Adipocyte (in vitro differentiated cells): ENCODE measurements at places on chromosomes 13 and 19.

DNA sequence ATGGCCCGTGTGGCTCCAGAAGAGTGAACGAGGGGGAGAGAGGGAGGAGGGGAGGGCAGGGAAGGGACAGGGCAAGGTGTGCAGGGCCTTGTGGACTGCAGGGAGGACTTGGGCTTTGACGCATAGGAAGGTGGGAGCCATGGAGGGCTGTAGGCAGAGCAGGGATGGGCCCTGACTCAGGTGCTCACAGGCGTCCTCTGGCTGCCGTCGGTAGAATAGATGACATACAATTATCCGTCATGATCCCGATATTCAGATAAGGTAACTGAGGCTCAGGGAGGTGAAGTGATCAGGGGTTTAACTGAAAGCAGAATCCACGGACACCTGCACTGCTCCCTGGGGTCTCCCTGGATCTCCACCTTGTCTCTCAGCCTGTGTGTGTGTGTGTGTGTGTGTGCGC lies 3.4 kb downstream of the C3 start:
- no peak for DNase-seq

- no peak for DNase-seq
Measured at GRCh38 chr19:49896863-49897621, at the start of gene IL4I1. TSS of gene IL4I1 (minus strand) at chr19:49896887. CDS start at chr19:49896160, 727 bp downstream.

DNA sequence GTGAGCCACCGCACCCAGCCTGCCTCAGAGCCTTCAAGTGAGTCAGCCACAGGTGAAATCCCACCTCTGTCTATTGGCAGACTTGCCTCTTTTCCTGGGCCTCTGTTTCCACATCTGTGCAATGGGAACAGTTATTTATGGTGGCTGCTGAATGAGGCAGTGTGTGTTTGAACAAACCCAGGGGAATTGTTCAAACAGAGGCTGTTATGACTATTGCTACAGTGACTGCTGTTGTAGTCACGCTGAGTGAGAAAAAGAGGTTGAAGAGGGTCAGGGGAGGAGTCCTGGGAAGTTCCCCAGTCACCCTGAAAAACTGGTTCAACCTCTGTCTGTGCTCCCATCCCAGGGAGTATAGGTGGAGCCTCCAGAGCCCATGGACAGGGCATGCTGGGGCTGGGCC lies at the start of gene CEACAM19:
CEACAM19 (plus strand) TSS at position 83 of the 400 bp plus-strand sequence. CDS start 450 bp downstream, outside the sequence.
- no peak for DNase-seq

DNA sequence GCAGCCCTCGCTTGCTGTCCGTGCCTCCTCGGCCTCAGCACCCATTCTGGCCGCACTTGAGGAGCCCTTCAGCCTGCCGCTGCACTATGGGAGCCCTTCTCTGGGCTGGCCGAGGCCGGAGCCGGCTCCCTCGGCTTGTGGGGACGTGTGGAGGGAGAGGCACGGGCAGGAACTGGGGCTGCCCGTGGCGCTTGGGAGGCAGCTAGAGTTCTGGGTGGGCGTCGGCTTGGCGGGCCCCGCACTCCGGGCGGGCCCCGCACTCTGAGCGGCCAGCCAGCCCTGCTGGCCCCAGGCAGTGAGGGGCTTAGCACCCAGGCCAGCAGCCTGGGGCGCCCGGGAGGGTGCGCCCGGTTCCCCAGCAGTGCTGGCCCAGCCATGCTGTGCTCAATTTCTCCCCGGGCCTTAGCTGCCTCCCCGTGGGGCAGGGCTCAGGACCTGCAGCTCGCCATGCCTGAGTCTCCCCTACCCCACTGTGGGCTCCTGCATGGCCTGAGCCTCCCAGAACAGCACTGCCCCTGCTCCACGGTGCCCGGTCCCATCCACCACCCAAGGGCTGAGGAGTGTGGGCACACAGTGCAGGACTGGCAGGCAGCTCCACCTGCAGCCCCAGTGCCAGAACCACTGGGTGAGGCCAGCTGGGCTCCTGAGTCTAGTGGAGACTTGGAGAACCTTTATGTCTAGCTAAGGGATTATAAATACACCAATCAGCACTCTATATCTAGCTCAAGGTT lies 240.0 kb upstream of the PRR20A start:
- no peak for DNase-seq

GRCh38 chr19:31821346-31821745 lies 472.1 kb upstream of the TSHZ3 start:
- no peak for DNase-seq

DNA sequence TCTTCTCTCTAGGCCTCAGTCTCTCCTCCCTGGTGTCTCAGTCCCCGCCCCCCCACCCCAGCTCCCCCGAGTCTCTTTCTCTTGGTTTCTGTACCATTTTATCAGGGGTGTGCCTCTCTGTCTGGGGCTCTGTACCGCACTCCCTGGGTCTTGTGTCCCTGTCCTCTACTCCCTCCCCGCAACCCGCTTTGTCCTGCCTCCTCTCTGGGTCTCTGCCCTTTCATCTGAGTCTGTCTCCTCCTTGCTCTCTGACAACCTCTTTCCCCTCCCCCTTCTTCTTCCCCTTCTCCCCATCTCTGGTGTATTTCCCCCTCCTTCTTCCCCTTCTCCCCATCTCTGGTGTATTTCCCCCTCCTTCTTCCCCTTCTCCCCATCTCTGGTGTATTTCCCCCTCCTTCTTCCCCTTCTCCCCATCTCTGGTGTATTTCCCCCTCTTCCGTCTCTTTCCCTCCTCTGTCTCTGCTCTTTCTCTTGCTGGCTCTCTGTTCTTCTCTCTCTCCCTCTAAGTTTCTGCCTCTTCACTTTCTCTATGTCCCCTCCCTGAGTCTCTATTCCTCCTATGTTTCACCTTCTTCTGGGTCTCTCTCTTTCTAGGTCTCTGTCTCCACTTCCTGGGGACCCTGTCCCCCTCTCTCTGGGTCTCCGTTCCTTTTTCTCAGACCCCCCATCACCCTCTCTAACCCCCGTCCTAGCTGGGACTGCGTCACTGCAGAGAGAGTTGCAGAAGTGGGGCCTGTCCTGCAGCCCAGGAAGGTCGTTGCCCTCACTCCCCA lies 2.2 kb upstream of the KCNC3 start:
- DNase-seq = no peak

DNA sequence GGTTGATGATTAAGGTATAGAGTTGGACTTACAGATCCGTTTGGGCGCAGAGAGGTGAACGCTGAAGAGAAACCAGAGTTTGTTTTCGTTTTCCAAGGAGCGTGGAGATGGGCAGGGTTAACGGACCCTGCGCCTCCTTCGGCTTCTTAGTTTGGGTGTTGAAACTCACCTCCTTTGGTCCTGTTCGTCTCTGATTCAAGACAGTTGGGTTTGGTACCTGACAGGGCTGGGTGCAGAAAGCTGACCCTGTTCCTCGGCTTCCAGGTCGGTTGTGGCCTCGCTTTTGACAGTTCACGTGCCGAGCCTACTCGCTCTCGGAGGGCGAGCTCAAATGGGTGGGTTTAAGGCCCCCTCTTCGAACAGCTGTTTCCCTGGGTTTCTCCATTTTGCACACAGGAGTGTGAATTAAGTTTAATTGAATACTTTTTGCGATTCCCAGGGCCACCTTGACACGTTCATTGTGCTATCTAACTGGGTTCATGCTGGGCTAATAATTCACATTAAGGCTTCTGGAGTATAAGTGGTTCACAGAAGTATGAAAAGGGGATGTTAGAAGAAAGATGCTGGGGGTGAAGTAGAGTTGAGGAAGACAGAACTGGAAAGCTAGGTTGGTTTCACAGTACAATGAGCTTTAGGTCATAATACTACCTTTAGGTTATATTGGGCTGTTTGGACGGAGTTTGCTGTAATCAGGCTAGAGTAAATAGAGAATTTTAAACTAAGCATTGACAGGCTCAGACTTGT lies 638 bp downstream of the USPL1 start:
- peak; percentile 54 for DNase-seq

DNA sequence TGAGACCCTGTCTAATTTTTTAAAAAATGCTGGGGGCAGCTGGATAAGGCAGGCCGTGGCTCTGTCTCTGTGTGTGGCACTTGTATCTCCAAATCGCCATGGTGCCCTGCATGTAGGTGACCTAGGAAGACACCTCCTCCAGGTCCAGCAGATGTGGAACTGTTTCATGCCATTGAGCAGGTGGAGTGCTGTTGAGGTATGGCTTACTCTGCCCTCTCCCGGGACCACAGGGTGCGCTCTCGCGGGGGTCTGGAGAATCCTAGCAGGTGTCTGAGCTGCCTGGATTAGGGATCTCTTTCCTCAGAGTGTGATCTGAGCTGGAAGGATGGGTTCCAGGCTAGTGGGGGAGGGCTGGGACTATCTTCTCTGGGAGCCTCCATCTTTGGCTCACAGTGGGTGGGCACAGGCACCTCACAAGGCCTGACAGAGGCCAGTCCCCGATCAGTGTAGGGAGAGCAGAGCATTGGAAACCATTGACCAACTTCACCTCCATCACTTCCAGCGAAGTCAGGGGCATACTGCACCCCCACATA lies 67.7 kb upstream of the TM9SF2 start:
- DNase-seq = no peak

- no peak for DNase-seq
Measured at GRCh38 chr13:60869225-60869624, 472.2 kb downstream of the TDRD3 start.

GRCh38 chr13:109162248-109163036 lies 533.0 kb downstream of the MYO16 start:
- DNase-seq = no peak

DNA sequence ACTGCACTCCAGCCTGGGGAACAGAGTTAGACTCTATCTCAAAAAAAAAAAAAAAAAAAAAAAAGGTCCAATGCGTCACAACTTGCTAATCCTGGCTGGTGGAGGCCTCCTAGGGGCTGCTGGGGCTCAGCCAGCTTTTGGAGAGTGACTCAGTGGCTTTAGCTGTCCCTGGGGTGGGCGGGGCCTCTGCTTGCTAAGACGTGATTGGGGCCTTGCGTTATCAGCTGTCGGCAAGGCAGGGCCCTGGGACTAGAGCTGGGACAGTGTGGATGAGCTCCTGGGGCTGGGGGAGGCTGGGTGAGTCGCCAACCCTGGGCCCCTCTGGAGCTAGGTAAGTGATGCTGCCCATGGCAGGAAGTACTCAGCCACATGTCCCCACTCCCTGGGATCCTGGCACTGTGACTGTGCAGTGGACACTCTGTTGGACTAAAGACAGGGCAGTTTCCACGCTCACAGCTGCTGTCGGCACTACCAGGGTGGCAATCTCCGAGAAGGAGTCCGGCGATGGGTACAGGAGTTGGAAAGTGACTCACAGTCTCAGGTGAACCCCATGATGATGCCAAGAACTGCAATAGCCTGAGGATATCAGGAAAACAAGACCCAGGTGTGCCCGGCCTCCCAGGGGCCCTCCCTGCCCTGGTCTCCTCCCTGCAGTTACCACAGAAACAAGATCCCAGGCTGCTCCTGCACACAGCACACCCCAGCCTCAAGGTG lies 32.2 kb downstream of the F2RL3 start:
- peak; percentile 52 for DNase-seq

GRCh38 chr13:66586489-66586888 lies 643.6 kb downstream of the PCDH9 start:
- no peak for DNase-seq

DNA sequence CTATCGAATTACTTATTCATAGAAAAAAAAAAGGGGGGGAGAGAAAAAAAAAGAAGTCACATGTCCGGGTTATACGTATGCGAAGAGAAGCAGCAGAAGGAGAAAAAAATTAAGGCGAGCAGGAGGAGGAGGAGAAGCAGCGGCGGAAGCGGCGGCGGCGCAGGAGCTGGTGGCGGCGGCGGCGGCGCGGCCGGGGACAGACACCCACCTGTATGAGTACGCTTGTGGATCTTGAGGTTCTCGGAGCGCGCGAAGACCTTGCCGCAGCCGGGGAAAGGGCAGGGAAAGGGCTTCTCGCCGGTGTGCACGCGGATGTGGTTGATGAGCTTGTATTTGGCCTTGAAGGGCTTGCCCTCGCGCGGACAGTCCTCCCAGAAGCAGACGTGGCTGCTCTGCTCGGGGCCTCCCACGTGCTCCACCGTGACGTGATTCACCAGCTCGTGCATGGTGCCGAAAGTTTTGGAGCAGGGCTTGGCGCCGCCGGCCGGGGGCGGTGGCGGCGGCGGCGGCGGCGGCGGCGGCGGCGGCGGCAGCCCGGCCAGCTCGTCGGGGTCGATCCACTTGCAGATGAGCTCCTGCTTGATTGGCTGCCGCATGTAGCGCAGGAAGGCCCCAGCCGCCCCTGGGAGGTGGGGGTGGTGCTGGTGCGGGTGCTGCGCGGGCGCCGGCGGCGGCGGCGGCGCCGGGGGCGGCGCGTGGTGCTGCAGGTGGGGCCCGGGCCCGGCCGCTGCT lies 1.5 kb downstream of the ZIC5 start:
- no peak for DNase-seq

DNA sequence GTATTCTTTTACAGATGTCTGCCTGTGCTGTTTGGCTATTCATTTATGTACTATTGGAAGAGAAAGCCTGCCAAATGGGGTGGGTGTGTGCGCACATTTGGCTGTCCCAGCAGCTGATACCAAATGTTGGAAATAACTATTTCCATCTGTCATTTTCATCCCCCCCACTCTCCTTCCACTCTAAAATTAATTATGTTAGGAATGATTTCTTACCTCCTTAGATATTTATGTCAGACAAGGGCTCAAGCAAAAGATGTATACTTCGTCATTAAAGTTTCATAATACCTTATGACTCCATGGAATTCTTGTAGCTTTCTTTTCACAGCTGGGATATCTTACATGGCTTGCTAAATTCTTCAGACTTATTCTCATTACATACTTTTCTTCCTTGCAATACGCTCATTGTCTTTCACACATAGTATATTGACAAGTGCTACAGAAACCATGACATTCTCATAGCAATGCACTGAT lies 18.6 kb downstream of the ITM2B start:
- DNase-seq = no peak

- DNase-seq = peak; percentile 52
Measured at GRCh38 chr19:58562122-58563033, 4.0 kb upstream of the UBE2M start.

- peak; percentile 44 for DNase-seq
Measured at GRCh38 chr13:36067746-36068381, 63.3 kb downstream of the DCLK1 start.

- DNase-seq = peak; percentile 81
Measured at GRCh38 chr13:75359266-75359665, 122.7 kb downstream of the TBC1D4 start.

- DNase-seq = peak; percentile 16
Measured at GRCh38 chr19:19956434-19957075, 55.8 kb downstream of the ZNF93 start.

DNA sequence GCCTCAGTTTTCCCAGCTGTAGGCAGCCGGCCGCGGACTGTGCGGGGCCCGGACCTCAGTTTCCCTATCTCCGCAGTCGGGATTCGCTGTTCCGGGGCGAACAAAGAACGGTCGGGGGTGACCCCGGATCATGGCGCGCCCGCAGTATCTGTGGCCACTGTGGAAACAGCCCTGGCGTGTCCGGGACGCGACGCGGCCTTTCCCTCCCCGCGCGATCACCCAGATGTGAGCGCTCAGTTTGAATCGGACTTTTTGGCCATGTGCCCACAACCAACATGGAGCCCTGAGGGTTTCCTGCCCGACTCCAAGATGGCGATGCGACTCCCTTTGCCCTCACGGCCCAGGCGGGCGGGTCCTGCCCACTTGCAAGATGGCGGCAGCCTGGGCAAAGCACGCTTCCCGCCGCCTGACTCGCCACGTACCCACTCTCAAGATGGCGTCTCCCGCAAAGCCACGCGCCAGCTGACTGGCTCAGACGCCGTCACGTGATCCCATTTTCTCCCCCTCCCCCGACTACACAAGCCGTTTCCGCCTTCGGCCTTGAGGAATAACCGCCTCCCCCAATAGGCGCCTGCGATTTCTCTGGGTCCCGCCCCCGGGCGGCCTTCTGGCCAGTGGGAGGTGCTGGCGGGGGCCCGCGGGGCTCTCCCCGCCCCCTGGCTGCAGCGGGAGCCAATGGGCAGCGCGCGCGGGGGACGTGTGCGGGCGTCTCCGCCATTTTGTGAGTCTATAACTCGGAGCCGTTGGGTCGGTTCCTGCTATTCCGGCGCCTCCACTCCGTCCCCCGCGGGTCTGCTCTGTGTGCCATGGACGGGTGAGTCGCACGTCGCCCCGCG lies at the start of gene PTBP1:
PTBP1 (plus strand) TSS at position 761 of the 836 bp plus-strand sequence; CDS start at position 807, 46 bp downstream.
- DNase-seq = peak; percentile 100
